ENCODE measurements at places on chromosomes 2 and 18. TPM values are rescaled to one million over a fixed set of nuclear protein-coding genes. Genes with fewer than 3 reads are reported as not detected.

The PTGR3 gene
- 30.2 TPM for total RNA-seq

GRCh38 chr2:150027164-150027563, 439.6 kb upstream of the MMADHC start:
- no peak for DNase-seq

- peak; percentile 78 for DNase-seq
Measured at GRCh38 chr2:10493634-10494281, 45.6 kb upstream of the ODC1 start.

GRCh38 chr2:72340665-72341064, 193.0 kb upstream of the CYP26B1 start:
- DNase-seq: no peak

GRCh38 chr2:214232271-214232670, 178.6 kb upstream of the VWC2L start:
- DNase-seq: no peak

GRCh38 chr2:212361174-212361756, 177.3 kb downstream of the ERBB4 start:
- no peak for DNase-seq

DNA sequence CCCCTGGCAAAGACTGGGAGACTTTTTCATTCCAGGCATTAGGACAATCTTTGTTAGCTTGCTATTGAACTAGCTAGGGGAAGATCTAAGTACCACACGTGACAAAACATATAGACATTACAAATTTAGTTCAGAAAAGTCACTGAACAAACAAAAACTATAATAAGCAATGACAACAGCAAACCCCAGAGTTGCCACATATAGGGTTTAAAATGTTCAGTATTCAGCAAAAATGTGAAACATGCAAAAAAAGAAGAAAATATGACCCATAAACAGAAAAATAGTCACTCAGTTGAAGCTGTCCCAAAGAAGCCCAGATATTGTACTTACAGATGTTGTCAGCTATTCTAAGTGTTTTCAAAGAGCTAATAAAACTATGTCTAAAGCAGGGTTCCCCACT, 431.1 kb upstream of the CDH2 start:
- no peak for DNase-seq

GRCh38 chr2:30639836-30640235, 167.4 kb downstream of the CAPN13 start:
- no peak for DNase-seq

- no peak for DNase-seq
Measured at GRCh38 chr2:218734190-218734975, 23.7 kb downstream of the TTLL4 start.

- DNase-seq: no peak
Measured at GRCh38 chr18:78751664-78752063, 228.0 kb upstream of the SALL3 start.

DNA sequence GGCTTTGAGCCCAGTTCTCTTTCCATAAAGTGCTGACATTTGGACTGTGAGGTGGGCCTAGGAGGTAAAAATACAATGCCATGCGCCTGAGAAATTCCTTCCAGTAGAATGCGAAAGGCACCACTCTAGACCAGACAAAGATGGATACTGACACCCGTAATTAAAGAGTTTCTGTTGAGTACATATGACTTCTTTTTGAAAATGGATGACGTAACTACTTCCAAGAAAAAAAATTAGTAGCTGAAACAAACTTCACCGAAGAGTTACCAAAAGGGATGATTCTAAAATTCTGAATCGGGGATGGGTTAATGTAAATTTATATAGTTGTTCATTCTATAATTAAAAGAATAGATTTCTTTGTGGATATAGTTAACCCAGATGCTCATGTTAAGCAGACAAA, 146.8 kb downstream of the ALK start:
- no peak for DNase-seq

GRCh38 chr2:11669454-11670291, at the start of gene NTSR2:
NTSR2 (minus strand) TSS chr2:11670195; CDS start chr2:11670129, 66 bp downstream.
- peak; percentile 41 for DNase-seq

The SRD5A2 gene
- total RNA-seq: not detected

The DSG3 gene
- total RNA-seq: not detected

- no peak for DNase-seq
Measured at GRCh38 chr18:30705943-30706342, 336.6 kb downstream of the DSC3 start.

DNA sequence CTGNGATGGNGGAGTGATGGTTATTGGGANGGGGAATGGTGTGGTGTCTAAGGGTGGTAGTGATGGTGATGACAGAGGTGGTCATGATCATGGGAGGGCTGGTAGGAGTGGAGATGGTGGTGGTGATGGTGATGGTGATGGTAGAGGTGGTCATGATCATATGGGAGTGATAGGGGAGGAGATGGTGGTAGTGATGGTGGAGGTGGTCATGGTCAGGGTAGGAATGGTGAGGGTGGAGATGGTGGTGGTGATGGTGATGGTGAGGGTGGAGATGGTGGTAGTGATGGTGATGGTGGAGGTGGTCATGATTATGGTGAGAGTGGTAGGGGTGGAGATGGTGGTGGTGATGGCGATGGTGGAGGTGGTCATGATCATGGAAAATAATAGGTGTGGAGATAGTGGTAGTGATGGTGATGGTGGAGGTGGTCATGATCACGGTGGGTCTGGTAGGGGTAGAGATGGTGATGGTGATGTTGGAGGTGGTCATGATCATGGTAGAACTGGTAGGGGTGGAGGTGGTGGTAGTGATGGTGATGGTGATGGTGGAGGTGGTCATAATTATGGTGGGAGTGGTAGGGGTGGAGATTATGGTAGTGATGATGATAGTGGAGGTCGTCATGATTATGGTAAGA, 83.7 kb downstream of the INPP5D start:
- no peak for DNase-seq

GRCh38 chr2:46067501-46068305, 229.5 kb upstream of the EPAS1 start:
- DNase-seq: no peak

The SPDYA gene
- total RNA-seq: 2.8 TPM

The SEMA4F gene
- 19.3 TPM for total RNA-seq

The CCDC85A gene
- not detected for total RNA-seq

The DQX1 gene
- total RNA-seq: 0.57 TPM

The KCNG2 gene
- total RNA-seq: not detected

DNA sequence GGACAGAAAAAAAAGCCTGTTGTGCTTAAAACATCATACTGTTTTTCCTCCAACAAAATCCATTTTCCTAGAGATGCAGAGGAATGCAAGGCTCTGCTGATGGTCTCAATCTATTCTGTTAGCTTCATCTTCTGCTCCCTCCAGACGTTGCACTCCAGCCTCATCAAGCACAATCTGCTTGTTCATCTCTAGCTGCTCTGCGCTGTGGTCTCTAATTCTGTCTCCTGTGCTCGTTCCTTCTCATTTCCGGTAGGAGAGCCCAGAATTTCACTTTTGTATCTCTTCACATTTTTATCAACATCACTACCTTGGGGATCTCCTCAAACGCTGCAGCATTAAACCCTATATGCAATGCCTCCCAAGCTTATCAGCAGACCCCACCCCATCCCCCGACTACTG, 708.9 kb downstream of the RNF144A start:
- no peak for DNase-seq

Data from B cell (primary cell).